ENCODE measurements at places on chromosomes 12 and 14.
A peak's percentile ranks its signal among the peaks of the same experiment; 100 is the strongest.

DNA sequence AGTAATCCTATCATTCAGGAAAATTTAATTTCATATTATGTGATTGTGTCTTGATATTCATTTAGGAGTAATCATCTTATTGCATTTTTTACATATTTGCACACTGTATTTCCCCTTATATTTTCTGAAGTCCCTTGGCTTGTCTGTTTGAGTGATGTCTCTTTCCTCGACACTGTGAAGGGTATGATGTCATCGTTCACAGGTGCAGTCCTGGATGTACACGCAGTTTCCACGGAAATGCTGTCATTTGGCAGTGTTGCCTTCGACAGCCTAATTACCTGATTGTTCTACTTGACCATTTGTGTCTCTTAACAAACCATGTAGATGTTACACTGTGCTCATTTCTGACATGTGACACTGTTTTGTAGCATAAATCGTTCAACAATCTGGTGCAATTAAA, 1277.0 kb downstream of the TMEM121 start:
- DNase-seq, result no peak

GRCh38 chr12:7114008-7114407, 5.0 kb upstream of the C1RL start:
- no peak for DNase-seq

DNA sequence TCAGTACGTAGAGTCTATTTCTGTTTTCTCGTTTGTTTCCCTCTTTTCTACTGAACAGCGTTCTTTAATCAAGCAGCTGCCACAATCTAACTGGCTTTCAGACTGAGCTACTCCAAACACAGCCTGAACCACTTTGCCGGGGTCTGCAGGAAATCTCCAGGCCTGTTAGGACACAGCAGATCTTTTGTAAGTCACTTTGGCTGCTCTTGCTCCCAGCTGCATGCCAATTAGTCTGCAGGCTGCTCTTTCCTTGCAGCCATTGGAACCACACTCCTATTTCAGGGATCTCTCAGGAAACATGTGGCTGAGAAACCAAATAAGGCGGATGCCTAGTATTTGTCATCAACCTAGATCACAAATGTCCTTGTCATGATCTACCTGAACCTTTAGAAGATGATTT, 73.6 kb downstream of the TMTC1 start:
- peak; percentile 77 for DNase-seq

DNA sequence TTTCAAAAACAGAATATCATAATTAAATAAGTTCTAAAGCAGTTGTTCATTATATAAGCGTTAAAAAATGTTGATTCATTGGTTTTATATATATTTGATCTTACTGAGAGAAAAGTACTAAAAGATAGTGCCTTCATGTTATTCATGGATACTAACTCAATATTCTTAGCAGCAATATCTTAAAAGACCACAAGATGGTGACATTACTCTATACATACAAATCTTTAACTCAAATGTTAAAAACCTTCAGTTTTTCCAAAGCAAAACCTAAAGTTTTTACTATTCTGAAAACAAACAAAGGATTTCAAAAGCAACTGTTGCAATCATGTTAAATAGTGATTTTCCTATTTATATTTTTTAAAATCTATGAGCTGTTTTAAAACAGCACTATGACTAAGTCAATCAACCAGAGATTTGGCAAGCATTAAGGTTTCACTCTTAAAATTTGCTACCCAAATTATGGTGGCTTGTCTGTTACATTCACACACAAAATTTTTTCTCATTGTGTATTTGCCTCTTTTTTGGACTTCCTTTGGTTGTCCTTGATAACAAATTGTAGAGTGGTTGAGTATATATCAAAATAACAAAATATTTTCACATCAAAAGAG, 50.1 kb upstream of the RERGL start:
- peak; percentile 20 for DNase-seq

All from NCI-H446 treated with DMSO at 0.1 percent for 48 hours (cell line).